B cell (primary cell): ENCODE measurements at places on chromosomes 1 and 21.
A peak's percentile ranks its signal among the peaks of the same experiment; 100 is the strongest.

DNA sequence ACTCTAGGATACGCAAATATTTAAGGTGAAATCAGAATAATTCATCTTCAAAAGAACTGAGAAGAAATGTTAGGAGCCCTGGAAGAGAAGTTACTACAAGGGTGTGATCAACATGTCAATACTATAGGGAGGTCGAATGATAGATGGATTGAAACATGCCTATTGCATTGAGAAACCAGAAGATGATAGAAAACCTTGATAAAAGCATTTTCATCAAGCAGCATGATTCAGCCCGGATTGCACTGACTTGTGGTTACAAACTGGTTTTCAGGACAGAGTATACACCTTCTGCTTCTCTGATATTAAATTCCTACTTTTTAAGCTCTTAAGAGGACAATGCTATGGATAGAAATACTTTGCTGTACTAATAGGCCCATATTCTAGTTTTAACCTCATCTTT is 164.2 kb downstream of the FMN2 start:
- DNase-seq, result no peak

DNA sequence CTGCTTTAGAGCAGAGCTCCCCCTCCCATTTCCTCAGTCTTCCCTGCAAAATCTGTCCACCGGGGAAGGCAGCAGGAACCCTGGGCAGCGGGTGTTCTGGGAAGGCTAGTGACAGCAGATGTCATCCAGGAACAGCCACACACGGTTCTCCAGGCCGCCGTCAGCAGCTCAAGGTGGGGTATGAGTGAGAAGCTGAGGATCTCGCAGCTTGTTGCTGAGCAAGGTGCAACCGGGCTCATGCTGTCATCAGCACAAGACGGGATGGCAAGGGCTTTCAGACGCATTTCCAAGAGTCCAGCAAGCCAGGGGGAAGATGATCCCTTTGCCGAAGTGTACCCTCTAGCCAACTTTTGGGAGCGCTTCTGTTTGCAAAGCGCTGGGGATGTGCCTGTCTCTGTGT is 23.0 kb upstream of the SPSB1 start:
- no peak for DNase-seq

DNA sequence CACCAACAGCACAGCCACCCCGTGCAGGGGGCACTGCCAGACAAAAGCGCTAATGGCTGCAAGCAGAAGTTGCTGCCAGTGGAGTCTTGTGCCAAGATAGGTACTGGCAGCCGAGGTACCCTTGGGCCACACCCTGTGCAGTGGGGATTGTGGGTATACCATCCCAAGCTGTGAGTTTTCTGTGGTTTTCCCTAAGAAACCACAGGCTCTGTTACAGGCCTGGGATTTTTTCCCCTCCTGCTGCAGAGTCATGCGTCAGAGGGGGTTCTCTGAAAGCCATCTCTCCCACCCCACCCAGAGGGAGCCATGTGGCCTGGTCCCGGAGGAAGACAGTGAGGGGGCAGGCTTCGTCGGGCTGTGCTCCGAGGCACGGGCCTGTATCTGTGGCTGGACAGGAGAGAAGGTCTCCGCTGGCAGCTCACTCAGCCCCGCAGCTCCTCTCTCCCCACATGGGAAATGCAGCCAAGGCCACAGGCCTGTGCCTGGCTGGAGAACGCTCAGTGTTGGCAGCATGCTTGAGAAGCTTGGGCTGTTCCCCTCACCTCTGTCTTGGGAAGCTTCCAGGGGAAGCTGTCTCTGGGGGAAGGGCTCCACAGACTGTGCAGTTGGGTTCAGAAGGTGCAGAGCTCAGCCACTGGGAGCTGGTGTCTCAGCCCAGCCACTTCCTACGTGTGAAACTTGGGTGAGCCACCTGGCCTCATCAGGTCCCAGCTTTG is 42.5 kb downstream of the NEK2 start:
- DNase-seq, result no peak

GRCh38 chr1:84493747-84494146 is 12.4 kb upstream of the SPATA1 start:
- DNase-seq, result no peak

DNA sequence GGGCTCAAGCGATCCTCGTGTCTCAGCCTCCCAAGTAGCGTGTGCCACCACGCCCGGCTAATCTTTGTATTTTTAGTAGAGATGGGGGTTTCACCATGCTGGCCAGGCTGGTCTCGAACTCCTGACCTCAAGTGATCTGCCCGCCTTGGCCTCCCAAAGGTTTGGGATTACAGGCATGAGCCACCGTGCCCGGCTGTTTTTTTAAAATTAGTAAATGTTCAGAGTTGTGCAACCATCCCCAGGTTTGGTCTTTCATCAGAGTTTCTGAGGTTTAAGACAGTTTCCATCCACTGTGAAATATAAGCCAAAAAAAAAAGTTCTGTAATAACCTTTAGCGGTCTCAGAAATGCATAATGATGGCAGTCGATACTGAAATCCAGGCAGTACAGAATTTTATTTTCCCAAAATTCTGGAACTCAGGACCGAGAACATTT is 550 bp upstream of the SYT11 start:
- DNase-seq, result no peak

- no peak for DNase-seq
Observed at GRCh38 chr1:217049081-217049480, 325.9 kb upstream of the ESRRG start.

DNA sequence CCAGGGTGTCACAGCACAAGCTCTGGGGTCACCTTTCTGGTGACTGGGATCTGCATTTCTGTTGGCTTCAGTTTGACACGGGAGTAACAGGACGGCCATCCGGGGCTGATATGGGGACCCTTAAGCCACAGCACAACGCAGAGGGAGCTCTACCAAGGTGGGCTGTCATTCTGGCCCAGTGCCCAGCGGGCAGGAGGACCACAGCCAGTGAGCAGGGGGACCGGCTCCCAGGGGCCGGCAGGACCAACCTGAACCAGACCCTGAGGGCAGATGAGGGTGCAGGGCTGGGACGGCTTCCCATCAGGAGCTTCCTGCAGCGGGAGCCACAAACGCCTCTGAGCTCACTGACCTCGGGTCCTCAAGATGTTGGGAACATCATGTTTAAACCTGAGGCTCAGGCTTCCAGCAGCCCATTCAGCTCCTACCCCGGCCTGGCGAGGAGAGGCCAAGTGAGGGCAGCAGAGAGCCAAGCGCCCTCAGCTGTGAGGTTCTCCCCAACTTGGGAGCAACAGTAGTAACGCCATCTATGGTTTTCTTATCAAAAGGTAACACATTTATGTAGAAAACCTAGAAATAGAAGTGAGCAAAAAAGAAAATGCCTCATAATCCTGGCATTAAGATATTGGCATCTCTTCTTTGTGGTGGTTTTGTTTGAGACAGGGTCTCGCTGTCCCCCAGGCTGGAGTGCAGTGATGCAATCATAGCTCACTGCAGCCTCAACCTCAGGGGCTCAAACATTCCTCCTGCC is 26.8 kb downstream of the TMEM201 start:
- peak; percentile 72 for DNase-seq

GRCh38 chr1:50783286-50783685 is 176.8 kb downstream of the FAF1 start:
- DNase-seq, result no peak

DNA sequence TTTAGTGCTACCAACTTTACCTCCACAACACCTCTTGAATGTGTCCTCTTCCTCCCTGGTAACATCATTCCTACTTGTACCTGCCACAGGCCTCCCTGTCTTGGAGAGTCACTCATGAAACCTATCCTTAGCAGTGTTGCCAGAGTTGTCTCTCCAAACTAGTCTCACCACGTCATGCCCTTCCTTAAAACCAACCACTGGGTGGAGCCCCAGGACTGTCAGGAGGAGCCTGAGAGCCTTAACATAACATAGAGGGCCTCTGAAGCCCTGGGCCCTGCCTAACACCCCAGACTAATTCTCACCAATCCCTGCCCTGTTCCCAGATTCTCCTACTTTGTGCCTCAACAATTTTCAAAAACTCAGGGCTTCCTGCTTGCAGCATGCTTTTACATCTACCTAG is 65.3 kb downstream of the ZNF697 start:
- DNase-seq, result peak; percentile 19

GRCh38 chr1:175537571-175537970 is 205.8 kb downstream of the TNR start:
- no peak for DNase-seq

DNA sequence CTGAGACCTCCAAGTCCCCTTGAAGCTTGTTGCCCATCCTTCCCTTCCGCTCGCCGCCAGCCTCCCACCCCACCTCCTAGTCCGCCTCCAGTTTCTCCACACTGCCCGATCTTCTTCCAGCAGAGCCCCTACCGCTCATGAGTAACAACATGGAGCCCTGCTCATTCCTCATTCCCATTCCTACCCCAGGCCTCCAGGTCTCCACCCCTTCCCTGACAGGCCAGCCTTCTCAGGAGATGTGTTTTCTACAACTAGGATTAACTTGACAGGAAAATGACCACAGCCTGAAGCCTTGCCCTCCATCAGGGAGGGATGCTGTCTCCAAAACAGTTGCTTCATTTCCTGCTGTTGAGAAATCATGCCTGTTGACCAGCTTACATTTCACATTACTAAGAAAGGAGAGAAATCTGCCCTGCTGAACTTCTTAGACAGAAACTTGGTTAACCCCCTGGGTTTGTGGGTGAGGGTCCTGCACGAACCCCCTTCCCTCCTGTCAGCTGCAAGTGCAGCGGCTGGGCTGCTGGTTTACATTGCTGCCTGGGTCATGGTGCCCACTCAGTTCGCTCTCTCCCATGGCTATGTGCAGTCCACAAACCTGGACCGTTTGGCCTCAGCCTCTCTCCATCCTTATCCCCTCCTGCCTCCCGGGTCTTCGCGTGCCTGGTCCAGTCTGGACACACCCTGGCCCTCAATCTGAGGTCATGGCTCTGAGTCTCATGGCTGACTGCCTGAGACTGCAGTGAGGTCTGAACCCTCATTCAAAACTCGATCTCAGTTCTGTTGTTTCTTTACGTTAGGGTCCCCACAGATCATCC is 16.1 kb upstream of the CHI3L1 start:
- DNase-seq, result no peak

- no peak for DNase-seq
Observed at GRCh38 chr1:41379738-41380130, 18.5 kb downstream of the FOXO6 start.

- no peak for DNase-seq
Observed at GRCh38 chr1:25168193-25169071, 63.9 kb downstream of the SYF2 start.

- no peak for DNase-seq
Observed at GRCh38 chr1:24683713-24684162, 40.6 kb downstream of the SRRM1 start.

DNA sequence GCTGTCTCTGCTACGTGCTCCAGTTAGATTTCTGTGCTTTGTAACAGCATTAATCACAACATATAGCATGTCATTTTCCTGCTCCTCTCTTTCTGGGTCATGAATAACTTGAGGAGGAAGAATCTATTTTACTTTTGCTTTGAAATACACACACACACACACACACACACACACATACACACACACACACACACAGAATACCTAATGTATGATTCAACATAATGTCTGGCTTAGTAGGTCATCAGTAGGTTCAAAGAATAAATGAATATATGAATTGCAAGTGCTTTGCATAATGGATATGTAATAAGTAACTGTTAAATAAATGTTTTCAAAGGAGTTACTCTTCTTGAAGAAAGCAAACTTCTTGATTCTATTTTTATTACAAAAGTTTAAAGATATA is 249.0 kb downstream of the PDE4B start:
- DNase-seq, result no peak

DNA sequence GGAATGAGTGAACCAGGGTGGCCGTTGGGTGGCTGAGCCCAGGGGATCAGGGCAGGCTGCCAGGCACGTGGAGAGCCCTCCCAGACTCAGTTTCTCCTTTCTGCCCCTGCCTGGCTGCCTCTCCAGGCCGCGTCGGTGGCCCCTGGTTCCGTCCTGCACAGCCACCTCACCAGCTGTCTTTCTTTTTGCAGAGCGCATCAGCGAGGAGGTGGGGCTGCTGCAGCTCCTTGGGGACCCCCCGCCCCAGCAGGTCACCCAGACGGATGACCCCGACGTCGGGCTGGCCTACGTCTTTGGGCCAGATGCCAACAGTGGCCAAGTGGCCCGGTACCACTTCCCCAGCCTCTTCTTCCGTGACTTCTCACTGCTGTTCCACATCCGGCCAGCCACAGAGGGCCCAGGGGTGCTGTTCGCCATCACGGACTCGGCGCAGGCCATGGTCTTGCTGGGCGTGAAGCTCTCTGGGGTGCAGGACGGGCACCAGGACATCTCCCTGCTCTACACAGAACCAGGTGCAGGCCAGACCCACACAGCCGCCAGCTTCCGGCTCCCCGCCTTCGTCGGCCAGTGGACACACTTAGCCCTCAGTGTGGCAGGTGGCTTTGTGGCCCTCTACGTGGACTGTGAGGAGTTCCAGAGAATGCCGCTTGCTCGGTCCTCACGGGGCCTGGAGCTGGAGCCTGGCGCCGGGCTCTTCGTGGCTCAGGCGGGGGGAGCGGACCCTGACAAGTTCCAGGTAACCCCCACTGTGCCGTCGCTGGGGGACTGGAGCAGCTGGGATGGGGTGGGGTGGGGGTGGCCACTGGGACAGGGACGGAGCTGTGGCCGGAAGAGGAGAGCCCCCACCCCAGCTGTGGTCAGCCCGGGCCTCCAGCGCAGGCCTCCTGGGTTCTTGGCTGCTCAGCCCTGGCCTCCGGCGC is 63.3 kb downstream of the COL18A1 start:
- DNase-seq, result no peak

- DNase-seq, result no peak
Observed at GRCh38 chr1:96710708-96711477, 10.7 kb upstream of the PTBP2 start.

GRCh38 chr1:121517586-121518230 is 332.9 kb downstream of the SRGAP2C start:
- peak; percentile 7 for DNase-seq

GRCh38 chr1:9992910-9993309 is 4.1 kb upstream of the RBP7 start:
- DNase-seq, result no peak

DNA sequence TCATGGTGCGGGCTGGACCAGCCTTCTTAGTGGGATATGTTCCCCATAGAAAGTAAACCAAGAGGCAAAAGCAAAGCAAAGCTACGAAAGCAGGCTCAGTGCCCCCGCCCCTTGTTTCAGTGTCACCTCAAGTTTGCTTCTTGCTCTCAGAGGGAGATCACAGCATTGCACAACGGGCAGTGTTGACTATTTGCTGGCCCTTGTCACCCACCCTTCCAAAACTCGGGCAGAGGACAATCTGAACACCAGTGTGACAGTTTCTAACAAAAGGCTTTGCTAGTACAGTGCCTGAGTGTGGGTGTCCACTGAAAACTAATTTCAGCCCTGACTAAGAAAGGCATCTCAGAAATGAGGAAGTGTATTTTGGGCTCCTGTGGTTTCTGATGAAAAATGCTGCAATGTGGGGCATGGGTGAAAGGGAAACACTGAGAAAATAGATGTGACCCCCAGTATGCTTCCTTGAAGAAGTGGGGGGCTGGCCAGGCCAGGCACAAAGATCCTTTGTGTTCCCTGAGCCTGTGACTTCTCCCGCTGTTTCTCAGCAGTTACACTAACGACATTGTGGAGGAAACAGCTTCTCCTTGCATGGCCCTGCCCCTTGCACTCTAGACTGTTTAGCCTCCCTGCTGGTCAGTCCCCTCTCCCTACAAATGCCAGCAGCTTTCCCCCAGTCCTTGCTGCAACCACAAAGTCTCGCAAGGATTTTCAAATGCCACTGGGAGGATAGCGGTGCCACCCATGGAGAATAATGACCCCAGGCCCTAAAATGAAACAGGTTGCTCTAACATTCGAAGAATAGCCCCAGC is 33.3 kb upstream of the KCNE1 start:
- DNase-seq, result peak; percentile 55
